ENCODE measurements at places on chromosomes 2 and 18.

DNA sequence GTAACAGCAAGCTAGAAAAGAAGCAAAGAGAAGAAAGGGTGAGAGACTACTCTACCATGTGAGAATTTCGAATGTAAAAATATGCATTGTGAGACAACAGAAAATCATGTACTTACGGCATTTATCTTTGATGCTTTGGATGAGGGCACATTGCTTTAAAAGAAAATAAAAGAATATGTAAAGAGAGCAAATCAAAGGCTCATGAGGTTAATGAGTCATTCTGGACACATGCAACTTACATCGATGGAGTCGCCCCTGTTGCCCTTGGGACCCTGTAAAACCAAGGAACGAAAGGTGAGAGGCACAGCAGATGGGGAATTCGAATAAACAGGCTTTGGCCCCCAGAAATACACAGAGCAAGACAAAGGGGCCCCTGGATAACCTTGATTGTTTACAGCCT lies 69.0 kb downstream of the COL6A3 start:
- DNase-seq, result no peak

GRCh38 chr18:51716277-51716676 lies 518.8 kb upstream of the MEX3C start:
- DNase-seq, result no peak

GRCh38 chr2:205892251-205892655 lies 193.7 kb downstream of the INO80D start:
- DNase-seq, result no peak

GRCh38 chr2:72920318-72921087 lies 3.2 kb downstream of the EMX1 start:
- no peak for DNase-seq

- no peak for DNase-seq
Measured at GRCh38 chr18:77208964-77209363, 40.7 kb upstream of the GALR1 start.

DNA sequence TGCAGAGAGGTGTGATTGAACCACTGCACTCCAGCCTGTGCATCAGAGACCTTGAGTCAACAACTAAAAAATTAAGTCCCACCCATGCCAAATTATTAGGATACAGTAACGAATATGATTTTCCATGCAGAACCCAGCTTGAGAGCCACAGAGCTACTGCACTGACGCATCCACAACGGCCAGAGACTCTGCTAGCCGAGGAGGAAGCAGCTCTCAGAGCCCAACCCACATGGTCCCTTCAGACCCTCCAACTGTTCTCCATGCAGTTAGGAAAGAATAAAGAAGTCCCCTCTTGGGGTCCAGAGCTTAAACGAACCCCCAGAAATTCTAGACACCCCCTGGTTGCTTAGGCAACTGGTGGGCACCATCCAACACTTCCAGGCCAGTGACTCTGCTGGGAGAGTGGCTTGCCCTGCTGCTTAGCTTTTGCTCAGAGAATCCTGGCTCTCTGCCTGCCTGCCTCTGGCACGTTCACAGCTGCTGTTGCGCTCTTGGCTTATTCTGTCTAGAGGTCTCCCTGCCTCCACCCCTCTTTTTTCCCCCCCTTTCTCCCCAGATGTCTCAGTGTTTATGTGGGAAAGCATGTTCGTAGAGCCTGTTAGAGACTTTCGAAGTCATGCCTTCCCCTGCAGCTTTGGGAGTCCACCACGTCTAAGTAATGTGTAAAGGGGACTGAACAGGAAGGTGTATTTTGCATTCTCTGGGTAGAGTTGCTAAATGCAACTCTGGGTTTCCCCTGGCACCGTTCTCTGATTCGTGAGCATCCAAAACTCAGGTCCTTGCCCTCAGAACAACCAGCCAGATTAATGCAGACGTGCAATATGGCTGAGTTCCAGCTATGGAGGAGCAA lies 26.0 kb upstream of the SP3 start:
- no peak for DNase-seq

GRCh38 chr18:45978084-45978483 lies 11.0 kb upstream of the EPG5 start:
- DNase-seq, result no peak

- no peak for DNase-seq
Measured at GRCh38 chr2:234641086-234641485, 144.2 kb upstream of the ARL4C start.

- DNase-seq, result no peak
Measured at GRCh38 chr2:118945881-118946280, 3.9 kb downstream of the MARCO start.

DNA sequence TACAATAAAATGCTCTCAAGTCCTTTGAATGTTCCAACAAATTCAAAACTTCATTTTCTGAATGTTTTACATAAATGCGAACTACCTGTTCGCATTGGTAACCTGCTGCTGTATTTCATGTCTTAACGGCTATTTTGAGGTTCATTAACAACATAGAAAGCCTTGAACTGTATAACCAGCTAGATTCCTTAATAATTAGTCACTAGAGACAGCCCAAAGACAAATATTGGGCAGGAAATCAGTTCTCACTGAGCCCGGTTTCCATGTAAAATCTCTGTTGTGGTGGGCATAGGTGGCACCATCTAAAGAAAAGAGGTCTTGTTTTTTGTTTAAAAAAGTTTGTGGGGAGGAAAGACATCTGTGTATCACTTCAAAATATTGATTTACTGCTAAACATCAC lies 29.2 kb downstream of the PDIA6 start:
- no peak for DNase-seq

- no peak for DNase-seq
Measured at GRCh38 chr2:26978061-26978596, 7.7 kb downstream of the MAPRE3 start.

GRCh38 chr2:239690651-239691631 lies 290.1 kb upstream of the HDAC4 start:
- no peak for DNase-seq

DNA sequence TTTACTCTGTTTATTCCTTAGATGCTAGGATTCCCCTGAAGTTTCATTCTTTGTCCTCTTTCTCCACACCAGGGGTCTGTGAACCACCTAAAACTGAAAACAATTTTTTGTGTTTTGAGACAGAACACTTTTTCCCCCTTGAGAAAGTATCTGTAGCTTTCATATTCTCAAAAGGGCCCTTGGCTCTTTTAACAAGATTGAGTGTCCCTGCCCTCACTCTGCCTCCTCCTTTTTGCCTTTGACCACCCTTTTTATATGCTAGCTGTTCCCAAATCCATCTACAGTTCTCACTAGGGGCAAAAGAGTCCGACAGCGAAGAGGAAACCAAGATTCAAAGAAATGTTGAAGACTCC lies 883 bp upstream of the EHBP1 start:
- DNase-seq, result no peak

DNA sequence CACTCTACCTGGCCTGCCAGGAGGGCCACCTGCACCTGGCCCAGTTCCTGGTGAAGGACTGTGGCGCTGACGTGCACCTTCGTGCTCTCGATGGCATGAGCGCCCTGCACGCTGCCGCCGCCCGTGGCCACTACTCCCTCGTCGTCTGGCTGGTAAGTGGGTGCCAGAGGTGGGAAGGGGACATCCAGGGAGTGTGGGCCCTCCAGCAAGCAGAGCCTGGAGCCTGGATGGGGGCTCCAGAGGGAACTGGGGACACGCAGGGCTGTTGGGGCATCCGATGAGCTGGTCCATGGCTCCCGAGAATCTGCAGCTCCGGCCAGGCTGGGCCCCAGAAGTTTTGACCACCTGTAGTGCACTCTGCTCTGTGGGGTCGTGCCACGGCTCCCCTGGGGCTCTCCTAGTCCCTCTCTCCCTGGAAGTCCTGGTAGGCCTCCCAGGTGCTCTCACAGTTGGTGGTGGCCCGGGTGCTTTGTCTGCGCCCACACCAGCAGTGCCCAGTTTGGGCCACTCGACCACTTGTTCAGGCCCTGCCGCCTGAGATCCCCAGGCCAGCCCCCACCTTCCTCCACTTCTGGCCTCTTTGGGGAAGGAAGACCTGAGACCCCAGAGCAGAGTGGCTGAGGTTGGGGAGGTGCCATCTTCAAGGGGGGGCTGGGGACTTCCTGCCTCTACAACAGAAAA lies 4.7 kb downstream of the ESPNL start:
- DNase-seq, result no peak

DNA sequence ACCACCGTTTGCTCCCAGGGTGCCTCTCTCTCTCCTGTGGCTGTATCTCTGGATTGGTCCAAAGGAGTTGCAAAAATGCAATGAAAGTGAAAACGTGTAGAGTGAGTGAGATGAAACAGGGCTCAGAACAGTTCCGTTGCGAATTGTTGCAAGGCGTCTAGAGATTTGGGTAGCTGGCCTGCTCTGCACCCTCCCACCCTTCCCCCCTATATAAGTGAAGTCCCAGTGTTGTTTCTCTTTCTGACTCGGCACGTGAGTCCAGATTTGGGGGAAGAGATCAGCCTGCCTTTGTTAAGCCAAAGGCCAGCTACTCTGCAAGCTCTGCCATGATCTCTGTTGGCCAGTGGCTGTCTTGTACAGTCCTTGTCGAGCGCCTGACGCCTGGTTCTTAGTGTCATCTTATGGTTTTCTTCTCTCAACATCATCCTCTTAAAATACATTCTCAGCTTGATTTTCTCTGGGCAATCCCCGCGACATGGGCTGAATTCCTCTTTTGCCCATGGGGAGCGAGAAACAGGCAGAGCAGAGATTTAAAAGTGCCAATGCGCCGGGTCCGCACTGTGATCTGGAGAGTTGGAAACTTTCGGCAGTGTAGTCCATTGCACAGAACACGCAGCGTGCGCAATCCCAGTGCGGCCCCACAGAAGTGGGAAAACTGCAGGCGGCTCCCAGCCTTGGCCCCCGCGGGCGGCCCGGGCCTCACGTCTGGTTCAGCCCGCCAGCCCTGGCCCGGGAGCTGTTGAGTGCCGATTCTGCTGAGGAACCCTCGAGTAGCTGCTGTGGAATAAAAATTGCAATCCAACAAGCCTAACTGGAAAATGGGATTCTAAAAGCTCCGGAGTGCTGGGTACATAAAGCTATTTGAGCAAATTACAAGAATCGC lies 9.3 kb downstream of the MEIS1 start:
- no peak for DNase-seq

GRCh38 chr2:219467736-219468075 lies 31.0 kb upstream of the GMPPA start:
- no peak for DNase-seq

- no peak for DNase-seq
Measured at GRCh38 chr2:221908518-221908917, 336.4 kb upstream of the EPHA4 start.

DNA sequence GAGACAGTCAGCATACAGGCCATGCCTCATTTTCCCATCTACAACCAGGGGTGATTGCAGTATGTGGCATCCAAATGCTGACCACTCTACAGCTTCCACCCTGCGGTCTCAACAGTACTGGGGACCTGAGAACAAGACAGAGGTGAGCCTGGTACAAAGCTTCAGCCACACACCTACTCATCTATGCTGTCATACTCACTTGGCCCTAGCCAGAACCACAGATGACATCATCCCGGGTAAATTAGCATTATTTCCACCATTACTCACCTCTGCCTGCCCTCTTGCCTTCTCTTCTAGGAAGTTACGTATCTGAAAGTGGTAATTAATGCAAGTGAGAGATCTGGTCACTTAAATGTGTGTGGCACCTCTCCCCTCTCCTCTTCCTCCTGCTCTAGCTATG lies 208.2 kb upstream of the ARL4C start:
- no peak for DNase-seq

DNA sequence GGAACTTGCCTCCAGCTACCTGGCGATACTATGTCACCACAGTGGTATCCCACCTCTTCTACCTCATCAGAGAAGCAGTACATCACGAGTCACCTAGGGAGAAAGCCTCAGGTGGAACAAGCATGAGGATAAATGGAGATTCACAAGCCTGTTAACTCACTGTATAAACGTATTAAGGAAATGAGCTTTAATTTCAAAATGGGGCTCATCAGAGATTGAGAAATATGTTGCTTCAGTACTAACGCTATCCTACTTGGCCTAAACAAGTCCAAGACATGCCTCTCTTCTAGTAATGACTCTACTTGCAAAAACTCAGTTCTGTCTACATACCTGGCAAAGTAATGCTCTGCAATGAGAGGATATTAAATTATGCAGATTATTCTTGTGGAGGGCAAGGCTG lies 4.3 kb downstream of the SLC39A6 start:
- no peak for DNase-seq

DNA sequence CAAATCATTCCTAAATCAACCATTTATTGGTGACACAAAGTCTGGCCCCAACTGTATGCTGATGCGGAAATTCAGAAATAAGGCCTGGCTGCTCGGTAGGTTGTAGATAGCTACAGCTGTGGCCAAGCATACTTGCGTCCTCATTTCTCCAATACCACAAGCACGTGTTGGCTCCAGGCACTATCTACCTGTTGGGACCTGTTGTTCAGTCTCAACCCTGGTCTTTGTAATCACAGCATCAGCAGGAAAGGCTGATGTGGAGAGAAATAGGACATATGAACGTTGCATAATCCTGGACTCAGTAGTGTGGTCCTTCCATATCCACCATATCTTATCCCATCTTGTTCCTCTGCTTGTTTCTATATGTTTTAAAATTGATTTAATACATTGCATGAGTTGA lies 212.6 kb downstream of the PMAIP1 start:
- DNase-seq, result no peak

DNA sequence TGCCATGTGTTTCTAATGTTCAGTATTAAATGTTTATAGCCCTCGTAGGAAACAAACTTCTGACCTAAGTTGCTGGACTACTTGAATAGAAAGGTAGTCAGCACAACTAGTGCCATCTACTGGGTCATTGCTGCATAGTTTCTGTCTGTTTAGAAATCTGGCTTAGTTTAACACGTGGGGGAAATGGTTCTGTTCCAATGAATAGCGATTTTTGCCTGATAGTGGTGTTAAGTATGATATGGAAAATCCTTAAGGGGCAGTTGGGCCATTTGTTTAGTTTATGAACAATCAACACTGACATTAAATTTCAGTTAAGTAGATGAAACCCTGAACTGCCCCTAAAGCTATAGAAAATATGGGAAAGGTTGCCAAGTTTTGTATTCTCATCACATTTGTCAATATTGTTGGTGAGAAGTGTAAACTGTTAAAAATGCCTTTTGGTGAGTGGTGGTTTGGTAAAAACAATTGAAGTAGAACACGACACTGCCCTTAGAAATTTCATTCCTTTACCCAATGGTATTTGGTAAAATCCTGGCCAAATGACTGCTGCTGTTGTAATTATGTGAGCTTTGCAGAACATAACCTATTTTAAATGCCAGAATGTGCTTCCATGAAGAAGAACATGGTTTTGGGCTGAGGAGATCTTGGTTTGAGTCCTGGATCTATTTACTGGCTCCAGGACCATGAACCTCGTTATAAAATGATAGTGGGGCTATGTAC lies 13.2 kb downstream of the NABP1 start:
- no peak for DNase-seq

DNA sequence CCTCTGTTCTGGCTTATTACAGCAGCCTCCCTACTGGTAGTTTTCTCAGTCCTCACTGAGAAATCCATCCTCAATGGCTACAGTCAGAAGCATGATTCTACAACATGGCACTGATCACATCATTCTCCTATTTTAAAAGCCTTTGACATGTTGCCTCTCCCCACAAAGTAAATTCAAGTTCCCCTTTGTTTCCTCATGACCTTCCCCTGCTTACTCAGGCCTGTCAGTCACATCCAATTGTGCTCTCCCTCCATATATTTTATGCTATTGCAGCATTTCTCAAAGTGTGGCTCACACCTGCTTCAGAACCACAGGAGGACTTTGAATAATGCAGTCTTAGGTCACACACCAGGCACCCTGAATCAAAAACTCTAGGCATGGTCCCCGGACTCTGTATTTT lies 124.6 kb downstream of the SPOPL start:
- DNase-seq, result no peak

Data from activated gamma-delta T cell (primary cell).